ENCODE measurements at places on chromosomes 16 and 17.

- DNase-seq = no peak
Observed at GRCh38 chr17:72970246-72970645, 122.2 kb downstream of the SLC39A11 start.

DNA sequence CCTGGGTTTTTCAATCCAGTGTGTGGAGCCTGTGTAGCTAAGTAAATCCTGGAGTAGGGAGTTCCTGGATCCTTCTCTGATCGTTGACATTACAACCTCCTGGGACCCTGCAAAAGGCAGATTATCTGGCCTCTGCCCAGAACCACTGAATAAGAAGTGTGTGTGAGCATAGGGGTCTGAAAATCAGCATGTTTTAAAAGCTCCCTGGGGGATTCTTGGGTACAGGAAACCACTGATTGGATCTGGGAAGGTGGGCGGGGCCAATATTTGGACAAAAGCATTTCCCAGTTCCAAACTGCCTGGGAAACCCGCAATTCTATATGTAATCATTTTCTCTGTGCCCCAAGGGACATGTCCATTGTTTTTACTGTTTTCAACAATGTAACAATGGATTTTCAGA, 27.2 kb upstream of the BEAN1 start:
- DNase-seq = peak; percentile 27

DNA sequence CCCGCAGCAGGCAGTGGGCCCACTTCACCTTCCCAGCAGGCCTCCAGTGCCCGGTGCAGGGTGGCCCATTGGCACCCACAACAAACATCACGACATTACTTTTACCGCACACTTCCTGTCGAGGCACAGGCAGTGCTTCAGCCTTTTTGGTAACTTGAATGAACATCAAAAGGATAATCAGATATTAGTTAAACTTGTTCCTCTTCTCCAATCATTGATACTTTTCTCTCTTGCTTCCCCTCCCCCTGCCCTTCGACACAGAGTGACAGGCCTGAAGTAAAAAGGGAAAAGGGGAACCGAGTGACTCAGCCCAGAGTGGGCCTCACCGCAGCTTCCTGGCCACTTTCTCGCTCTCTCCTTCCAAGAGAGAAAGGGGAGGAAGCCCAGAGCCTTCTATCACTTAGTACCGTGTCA, 507.0 kb downstream of the MAF start:
- DNase-seq = no peak

- DNase-seq = no peak
Observed at GRCh38 chr17:79730769-79731483, at the start of gene ENPP7. ENPP7 (plus strand) TSS chr17:79730943; CDS start chr17:79731140, 197 bp downstream.

GRCh38 chr17:81241648-81242420, 2.7 kb downstream of the NDUFAF8 start:
- DNase-seq = peak; percentile 67

GRCh38 chr16:85514598-85515318, 98.4 kb upstream of the GSE1 start:
- no peak for DNase-seq
